ENCODE measurements at places on chromosomes 3 and 15. TPM values are rescaled to one million over a fixed set of nuclear protein-coding genes. Genes with fewer than 3 reads are reported as not detected.

GABRG3 gene
- total RNA-seq, result not detected

GRCh38 chr3:72042397-72043203, 257.7 kb upstream of the PROK2 start:
- DNase-seq, result peak; percentile 68

DNA sequence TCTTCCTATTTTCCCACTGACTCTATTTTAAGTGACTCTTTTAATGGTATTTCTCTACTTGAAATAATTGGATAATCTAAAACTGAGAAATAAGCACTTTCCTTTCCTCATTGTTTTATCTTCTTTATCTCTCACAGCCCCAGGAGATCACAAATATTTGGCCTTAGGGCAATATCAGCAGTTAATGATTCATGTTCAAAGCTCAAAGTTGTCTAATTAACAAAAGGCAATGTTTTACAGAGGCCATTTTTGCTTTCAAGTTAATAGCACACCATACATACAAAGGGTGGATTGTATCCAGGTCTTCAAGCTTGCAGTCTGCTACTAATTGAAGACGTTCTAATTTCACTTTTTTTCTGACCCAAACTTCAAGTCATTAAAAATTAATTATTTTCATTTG, 120.1 kb downstream of the LRRN1 start:
- no peak for DNase-seq

- DNase-seq, result no peak
Measured at GRCh38 chr3:66933233-66933632, 64.9 kb upstream of the KBTBD8 start.

DNA sequence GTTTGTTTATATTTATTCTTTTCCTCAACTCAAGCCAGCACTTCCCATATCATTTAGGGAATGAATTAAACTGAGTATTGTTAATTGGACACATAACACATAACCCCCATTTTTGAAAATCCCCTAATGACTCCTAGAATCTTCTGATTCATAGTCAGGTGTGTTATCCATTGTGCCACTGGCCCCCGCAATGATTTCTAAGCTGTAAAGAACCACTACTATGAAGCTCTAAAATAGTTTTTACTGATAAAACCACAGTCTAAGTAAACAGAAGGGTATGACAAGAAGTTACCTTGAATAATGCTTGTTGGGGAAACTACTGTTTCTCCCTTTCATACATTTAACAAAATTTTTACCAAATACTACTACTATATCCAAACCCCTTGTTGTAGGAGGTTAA, 22.3 kb upstream of the SLC12A8 start:
- no peak for DNase-seq

SLC24A5 gene
- not detected for total RNA-seq

DNA sequence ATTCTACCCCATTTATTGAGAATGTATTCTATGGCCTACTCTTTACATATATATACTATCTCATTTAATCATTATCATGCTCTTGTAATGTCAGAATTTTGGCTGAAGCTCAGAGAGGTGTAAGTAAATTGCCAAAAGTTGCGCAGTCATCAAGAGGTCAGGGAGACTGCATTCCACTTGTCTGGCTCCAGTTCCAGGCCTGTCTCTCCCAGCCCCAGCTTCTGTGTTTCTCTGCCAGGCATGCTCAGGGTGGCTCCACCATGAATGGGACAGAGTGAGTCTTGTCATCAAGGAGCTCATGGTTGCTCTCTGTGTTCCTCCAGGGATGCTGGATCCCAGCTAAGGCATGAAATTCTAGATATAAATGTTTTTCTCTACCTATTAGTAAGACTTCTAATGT, 635.1 kb upstream of the MDFIC2 start:
- DNase-seq, result peak; percentile 51

GRCh38 chr15:87767516-87767915, 489.0 kb downstream of the NTRK3 start:
- no peak for DNase-seq

GRCh38 chr3:32431481-32431880, 39.8 kb downstream of the CMTM7 start:
- no peak for DNase-seq

Data from aorta (tissue), 5 donors.